GM12865 (cell line): ENCODE measurements at places on chromosomes 7 and 10.

DNA sequence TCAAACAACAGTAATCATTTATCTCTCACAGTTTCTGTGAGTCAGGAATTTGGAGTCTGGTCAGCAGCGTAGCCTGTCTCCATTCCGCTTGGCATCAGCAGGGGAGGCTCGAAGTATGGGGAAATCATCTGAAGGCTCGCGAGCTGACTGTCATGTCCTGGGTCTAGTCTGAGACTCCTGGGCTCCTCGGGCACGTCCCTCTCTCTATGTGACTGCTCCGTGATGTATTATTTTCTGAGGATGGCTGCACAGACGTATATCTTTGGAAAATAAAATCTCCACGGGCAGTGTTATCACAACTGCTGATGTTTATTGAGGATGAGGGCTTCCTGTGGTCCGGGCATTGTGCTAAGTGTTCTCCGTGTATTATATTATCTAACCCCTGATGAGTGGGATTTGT is 23.3 kb upstream of the PCGF5 start:
- DNase-seq: no peak

- no peak for DNase-seq
Measured at GRCh38 chr10:101683276-101683675, 11.7 kb downstream of the FBXW4 start.

DNA sequence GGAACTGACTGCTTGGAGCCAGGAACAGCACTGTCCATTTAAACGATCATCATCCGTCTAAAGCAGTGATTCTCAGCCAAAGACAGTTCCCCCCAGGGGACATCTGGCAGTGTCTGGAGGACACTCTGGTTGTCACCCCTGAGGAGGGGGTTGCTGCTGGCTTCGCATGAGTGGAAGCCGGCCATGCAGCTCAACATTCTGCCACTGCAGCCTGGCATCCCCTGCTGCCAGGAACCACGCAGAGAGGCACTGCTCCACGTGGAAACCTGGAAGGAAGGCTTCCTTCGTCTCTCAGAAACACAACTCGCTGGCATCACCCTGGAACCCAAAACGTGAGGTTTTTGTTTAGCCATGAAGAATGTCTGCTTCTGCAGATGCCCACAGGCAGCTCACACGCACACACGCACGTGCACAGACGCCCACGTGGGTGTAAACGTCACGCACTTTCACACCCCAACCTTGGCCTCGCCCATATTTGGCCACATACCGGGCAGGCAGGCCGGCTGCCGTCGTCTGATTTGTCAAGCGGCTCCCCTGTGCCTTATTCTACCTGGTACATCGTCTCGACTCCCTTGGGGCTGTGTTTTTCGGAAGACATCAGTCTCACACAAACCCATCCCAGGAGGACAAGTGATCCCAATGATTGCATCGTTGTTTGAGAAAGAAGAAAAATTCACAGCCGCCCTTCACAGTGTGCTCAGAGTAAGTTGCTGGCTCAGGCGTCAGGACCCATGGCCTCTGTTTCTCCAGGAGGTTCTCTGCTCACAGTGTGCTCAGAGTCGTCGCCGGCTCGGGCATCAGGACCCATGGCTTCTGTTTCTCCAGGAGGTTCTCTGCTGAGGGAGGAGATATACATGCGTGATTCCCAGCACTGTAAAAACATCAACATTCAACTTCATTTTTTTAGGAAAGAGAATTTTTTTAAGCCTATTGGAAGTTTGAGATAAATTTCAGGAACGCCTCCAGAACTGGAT is 127.2 kb upstream of the PPP2R2D start:
- DNase-seq: no peak

GRCh38 chr7:130856866-130857265 is 122.9 kb upstream of the KLF14 start:
- no peak for DNase-seq

DNA sequence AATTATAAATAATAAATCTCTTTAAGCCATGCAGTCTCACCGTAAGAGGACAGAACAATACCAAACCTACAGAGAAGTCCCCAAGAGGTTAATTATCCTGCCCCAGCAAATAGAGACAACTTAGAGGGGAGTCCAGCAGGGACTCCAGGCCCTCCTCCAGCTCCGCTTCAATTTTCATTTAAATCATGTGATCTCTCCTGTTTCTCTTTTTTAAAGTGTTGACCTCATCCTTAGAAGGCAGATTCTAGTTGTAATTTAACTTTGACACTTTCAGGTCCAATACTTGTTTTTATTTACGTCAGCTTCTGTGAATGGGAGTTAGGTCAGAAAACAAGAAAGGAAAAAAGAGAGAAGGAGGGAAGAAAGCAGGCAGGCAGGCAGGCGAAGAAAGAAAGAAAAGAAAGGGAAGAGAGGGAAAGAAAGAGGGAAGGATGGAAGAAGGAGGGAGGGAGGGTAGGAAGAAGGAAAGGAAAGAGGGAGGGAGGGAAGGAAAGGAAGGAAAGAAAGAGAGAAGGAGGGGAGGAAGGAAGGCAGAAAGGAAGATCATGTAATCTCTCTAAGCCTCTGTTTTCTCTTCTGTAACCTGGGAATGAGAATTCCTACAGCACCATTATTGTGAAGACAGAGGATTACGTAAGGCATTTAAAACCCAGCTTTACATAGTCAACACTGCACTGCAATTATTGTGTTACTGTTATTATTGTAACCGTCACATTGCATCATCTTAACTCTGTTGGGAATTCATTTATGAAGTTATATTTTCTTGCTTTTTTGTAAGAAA is 227.7 kb downstream of the SKIDA1 start:
- no peak for DNase-seq

GRCh38 chr10:129773359-129773990 is 190.6 kb downstream of the EBF3 start:
- no peak for DNase-seq

- DNase-seq: no peak
Measured at GRCh38 chr10:50794490-50794889, 54.8 kb downstream of the ASAH2B start.

DNA sequence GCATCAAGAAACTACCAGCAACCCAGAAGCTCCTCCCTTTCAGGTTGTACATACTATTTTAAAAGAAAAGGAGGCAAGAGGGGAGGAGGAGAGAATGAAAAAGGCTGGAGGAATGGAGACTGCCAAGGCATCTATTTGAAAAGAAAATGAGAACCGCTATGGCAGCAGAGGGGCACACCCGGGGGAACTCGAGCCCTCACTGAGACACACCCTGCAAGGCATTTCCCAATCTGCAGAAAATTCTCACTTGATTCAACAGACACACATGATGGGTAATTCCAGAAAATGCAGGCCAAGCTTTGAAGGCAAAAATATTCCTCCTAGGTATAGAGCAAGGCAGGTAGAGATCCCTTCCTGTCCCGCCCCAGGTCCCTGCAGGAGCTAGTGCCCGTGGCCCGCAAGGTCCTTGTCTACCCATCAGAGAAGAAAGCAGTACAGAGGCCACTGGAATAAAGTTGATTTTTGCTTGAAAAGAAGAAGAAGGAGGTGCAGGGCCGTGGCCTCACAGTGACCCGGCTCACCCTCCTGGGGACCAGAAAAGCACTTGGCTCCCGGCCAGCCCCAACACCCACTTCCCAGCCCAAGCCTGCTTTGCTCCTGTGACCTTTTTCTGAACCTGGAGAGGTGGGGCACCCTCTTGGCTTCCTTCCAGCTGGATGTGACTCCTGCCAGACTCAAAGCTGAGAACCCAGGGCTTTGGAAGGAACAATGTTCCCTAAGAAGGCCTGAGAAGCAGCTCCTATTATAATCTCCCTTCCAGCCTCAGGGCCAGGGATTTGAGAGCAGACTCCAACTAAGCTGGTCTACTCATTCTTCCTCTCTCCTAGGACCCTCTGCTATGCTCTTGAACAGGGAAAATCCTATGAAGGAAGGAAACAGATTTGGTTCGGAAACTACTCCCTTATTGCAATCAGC is 6.2 kb upstream of the PIK3CG start:
- DNase-seq: no peak

DNA sequence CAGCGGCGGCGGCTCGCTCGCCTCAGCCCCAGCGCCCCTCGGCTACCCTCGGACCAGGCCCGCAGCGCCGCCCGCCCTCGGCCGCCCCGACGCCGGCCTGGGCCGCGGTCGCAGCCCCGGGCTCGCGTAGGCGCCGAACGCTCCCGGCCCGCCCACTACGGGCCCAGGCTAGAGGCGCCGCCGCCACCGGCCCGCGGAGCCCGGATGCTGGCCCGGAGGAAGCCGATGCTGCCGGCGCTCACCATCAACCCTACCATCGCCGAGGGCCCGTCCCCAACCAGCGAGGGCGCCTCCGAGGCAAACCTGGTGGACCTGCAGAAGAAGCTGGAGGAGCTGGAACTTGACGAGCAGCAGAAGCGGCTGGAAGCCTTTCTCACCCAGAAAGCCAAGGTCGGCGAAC is 18.2 kb upstream of the TSPAN33 start:
- no peak for DNase-seq

DNA sequence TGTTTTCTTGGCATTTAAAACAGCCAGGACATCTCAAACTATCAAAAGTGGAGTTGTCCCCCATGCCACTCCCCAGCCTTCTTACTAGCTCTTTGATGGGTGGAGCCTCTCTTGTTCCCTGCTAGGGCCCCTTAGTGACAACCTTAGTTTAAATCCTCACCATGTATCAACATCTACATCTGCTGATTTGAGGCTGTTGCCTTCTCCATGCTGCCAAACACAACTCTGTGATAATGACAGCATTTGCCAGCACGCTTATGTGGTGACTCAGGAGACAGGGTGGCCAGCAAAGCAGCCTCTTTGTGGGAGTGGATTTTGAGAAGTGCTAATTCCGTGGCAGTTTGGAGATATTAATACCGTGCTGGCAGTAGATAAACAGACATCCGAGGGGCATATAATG is 145.4 kb downstream of the LRRC4 start:
- DNase-seq: no peak

DNA sequence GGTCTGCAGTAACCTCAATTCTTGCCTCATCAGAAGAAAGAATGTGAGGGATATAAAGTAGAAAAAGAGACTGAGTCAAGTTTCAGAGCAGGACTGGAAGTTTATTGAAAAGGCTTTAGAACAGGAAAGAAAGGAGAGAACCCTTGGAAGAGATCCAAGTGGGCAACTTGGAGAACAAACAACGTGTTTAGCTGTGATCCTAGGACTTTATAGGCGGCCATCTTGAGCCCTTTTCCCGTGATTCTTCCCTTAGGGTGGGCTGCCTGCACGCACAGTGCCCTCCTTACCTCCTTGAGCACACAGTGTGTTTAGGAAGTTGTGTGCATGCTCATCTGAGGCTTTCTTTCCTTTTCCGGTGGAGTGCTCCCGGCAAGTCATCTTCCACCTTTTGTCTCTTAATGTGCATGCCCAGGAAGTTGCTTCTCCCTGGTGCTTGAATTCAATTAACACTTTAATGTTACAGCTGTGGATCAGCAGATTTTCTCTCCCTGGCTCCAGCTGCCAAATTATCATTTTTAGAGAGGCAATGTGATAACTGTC is 59.8 kb downstream of the ENTPD1 start:
- DNase-seq: no peak

GRCh38 chr7:28904578-28905048 is 53.5 kb downstream of the TRIL start:
- DNase-seq: no peak

DNA sequence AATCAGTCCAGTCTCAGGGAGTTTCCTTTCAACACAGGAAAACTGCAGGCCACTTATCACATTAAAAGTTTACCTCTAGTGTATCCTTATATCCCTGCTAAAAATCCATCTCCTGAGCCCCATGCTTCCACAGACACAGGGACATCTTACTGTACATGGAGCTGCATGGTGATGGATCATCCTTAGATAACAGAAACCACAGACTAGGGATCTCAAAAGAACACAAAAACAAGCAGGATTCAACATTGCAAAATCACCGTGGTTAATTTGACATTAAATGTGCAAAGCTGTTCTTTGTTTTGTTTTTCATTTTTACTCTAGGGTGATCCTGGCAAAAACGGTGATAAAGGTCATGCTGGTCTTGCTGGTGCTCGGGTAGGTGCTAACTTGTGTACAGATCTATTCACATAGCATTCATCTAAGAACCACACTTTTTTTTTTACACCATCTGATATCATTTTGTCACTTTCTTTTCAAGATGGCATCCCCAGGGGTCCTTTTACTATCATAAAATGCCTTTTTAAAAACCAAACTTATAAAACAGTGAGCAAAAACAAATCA is 18.1 kb downstream of the COL1A2 start:
- DNase-seq: no peak

DNA sequence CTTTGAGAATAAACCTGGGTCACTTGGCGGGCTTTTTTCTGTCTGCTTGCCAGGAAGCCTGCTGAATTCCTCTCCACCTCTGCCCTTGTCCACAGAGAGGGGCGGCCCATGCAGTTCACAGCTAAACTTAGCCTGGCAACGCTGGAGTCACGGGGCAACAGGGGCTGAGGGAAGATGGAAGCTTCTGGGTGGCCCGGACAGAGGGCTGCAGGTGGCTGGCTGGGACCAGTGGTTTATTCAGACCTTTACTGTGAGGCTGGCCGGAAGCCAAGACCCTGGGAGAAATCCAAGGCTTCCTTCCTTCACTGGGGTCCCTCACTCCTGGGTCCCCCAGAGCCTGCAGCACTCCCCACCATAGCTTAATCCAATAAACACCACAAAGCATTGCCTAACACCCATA is 17.0 kb downstream of the ITPRIP start:
- DNase-seq: no peak

- no peak for DNase-seq
Measured at GRCh38 chr7:121587435-121587834, 191.3 kb upstream of the FAM3C start.

DNA sequence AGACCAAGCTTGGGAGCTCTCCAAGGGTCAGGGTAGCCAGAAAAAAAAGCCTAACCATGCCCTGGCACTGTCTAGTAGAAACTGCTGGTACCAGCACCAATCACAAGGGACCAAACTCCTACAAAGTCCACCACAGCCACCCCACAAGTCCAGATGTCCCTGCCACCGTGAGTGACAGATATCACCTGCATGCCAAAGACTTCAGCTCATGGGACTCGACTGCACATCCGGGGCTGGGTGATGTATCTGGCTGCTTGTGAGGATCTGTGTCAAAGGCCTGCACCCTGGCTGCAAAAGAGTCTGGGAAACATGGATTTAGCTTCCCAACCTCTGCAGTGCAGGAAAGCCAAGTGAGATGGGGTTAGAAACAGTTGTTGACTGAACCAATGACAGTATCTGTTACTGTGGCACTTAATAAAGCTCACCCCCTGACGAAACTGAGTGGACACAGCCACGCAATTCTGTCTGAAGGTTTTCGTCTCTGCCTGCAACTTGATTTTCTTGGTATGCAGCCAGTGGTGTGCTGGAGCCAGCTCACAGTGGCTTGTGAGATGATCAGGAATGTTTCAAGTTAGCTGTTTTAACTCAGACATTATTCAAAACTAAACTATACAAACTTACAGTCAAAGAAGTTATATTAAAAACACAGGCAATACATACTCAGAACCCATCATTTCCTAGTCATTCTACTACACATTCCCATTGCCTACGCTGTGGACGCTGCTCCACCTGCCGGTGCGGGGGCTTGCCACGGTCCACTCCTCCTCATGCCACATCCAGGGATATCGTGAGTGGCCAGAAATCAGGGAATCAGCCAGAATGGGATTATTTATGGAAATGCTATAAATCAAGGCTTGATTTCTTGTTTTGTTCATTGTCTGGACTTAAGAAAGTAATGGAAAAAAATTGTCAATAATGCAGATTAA is 9.2 kb downstream of the ZNF488 start:
- no peak for DNase-seq
